Stimulated activated CD4-positive, alpha-beta T cell treated with anti-CD3 and anti-CD28 coated beads, Interleukin-1b, Interleukin-23, amount 100 ng/mL, for 1 hour (primary cell): ENCODE measurements at places on chromosomes 2 and 18.

- no peak for DNase-seq
Observed at GRCh38 chr2:64939332-64939917, 49.8 kb upstream of the SLC1A4 start.

- DNase-seq, result no peak
Observed at GRCh38 chr18:55588111-55588869, at the start of gene TCF4. TSS of gene TCF4 (minus strand) at chr18:55588192. CDS start at chr18:55587116, 1,076 bp downstream.

GRCh38 chr2:125169764-125170146 is 1144.7 kb downstream of the CNTNAP5 start:
- DNase-seq, result no peak

- no peak for DNase-seq
Observed at GRCh38 chr2:219969508-219969907, 342.1 kb downstream of the SLC4A3 start.

DNA sequence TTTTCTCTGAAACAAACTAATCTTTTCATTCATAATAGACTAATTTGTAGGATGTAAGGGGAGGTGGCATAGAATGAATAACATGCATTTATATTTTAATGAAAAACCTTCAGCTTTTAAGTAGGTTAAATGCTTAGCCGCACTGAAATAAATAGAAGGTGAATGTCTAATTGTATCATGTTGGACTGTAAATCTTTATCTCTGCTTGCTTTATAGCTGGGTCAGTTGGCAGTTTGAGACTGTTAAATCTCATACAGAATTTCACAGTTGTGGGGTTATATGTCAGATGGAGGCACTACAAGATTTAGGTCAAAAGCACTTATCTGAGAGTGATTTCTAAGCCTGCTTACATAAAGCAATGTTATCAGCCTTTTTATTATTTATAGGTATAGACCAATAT is 174.7 kb upstream of the SIX3 start:
- no peak for DNase-seq

DNA sequence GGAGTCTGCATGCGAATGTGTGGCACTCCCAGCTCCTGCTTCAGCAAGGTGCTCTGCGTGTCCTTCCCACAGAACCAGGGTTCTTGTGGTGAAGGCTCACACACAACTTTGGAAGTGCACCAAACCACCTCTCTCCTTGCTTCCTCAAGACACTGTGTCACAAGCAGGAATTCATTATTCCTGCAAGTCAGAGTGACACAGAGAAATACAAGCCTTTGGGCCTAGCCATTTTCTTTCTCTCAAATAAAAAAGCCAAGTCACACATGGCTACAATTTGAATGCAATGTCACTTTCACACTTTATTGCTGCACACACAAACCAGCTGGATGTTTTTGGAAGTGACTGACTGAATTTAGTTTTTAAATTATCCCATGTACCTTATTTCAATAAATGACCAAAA is 30.1 kb upstream of the THOC1 start:
- DNase-seq, result no peak

- DNase-seq, result no peak
Observed at GRCh38 chr2:29375843-29376242, 260.6 kb downstream of the CLIP4 start.

GRCh38 chr2:195985741-195986140 is 82.9 kb downstream of the DNAH7 start:
- DNase-seq, result no peak

DNA sequence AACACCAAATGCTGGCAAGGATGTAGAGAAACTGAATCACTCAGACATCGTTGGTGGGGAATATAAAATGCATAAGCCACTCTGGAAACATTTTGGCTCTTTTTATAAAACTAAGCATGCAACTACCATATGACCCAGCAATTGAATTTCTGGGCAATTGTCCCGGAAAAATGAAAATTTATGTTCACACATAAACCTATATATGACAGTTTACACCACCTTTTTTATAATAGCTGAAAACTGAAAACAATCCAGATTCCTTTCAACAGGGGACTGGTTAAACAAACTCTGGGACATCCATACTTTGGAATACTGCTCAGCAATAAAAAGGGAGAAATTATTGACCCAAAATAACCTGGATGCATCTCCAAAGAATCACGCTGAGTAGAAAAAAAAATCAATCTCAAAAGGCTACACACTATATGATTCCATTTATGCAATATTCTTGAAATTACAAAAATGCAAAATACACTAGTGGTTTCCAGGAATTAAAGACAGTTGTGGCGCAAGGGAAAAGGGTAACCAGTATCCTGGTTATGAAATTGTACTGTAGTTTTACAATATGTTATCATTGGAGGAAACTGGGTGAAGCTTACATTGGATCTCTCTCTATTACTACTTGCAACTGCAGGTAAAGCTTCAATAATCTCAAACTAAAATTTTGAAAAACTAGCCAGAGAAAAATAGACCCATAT is 130.2 kb upstream of the PID1 start:
- no peak for DNase-seq

DNA sequence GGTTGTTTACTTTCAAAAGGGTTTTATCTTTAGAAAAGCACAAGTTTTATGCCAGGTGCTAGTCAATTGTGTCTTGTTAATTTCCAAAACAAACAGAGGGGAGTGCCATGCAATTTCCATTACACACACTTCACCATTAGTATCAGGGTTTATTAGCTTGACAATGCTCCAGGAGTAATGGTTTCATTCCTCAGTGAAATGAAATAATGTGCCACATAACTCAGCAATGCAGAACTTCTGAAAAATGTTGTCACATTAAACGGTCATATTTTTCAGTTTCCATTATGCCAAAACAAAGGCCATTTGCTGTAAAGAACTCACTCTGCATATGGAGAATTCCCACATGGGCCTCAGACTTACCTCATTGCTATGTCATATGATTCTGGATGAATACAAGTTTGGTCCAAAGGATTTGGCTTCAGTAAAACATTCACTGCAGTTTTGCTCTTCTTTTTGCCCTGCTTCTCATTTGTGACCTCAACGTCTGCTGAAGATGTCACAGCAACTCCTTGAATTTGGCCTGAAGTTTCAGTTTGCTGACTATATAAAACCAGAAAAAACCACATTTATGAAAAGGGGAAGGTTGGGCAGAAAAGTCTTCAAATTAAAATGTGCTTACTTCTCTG is 198.2 kb downstream of the SRBD1 start:
- no peak for DNase-seq

DNA sequence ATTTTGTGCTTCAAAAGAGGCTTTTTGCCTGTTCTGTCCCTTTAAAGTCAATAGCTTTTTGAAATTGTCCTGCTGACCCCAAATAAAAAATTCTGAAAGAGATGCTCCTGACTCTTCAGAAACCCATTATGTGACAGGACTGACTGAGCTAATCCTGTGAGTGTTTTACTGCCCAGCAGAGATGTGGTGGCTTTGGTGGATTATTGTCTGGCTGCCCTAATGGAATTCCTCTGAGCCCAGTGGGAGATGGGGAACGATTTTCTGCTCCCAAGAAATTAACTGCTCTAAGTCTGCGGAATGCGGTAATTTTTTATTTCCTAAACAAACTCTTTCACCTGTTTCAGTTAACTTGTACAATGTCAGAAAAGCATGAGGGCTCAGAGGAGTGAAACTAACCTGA is 258.2 kb downstream of the IKZF2 start:
- no peak for DNase-seq

DNA sequence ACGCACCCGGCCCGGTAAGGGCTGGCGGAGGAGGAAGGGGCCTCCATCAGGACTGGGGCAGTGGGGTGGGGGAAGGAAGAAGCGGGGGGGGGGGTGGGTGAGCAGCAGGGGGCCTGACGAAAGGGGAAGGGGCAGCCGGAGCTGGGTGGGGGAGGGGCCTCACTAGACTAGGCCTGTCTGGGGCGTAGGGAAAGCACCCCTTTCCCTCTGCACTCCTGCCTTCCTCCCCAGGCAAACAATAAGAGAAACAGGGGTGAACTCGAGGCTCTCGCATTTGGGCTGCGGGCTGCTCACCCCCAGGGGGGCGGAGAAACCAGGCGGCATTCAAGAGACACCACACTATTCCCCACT is 82.7 kb upstream of the POMC start:
- DNase-seq, result no peak

GRCh38 chr2:16012626-16013358 is 72.4 kb downstream of the MYCN start:
- no peak for DNase-seq

- DNase-seq, result no peak
Observed at GRCh38 chr18:48519431-48520100, 19.3 kb upstream of the CTIF start.

DNA sequence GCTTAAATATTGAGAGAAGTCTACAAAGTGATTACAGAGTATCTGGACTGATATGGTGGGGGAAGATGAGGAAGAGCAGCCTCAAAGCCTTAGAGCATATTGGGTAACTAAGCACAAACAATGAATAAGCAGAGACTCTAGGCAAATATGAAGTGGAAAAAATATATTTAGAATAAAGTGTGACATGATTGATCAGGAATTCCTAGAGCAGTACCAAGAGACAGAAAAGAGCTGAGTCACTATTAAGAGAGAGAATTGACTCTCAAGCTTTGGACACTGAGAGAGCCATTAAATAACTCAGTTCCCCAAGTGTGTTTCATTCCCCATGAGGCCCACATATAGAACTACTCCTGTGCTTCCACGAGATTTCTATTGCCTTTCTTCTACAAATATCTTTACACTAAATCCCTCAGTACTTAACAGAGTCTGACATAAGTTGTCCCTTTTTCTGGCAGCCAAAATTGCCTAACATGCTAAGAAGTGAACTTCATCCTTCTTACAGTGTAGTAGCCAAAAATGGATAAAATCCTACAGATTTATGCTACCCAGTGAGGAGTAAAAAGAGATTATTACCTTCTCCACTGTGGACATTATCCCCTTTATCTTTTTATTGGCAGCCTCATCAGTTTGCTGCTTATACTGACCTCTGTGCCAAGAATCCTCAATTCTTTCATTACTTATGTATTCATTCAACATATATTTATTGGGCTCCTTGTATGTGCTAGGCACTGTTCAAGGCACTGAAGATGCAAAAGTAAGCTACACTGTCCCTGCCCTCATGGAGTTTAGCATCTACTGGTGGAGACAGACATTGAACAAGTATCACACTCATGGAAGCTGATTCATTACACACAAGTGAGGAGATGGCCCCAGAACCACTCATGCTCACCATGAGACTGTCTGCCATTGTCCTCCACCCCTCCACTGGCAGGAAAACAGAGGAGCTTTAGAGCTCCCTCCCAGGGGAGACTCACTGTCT is 45.4 kb downstream of the SLC40A1 start:
- DNase-seq, result no peak

- no peak for DNase-seq
Observed at GRCh38 chr2:71469403-71470398, 16.3 kb downstream of the DYSF start.

DNA sequence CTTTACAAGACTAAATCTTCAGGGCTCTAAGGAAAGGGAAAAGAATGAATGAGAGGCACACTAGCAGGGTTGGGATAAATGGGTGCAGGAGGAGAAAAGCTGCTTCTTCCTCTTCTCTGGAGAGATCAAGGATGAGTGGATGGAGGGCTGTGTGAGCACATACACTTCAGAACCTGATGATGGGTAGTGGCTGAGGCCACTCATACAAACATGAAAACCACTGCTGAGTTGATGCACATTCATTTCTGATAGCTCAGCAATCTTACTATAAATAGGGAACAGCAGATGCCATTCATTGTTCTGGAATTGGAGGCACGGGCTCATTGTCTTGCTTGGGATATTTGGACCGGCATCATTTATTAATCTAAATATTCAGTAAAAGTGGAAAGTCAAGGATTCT is 152.4 kb upstream of the KCTD1 start:
- DNase-seq, result no peak

- DNase-seq, result no peak
Observed at GRCh38 chr2:201517094-201517493, 65.6 kb downstream of the STRADB start.

GRCh38 chr2:153299809-153300208 is 178.8 kb downstream of the RPRM start:
- DNase-seq, result no peak

DNA sequence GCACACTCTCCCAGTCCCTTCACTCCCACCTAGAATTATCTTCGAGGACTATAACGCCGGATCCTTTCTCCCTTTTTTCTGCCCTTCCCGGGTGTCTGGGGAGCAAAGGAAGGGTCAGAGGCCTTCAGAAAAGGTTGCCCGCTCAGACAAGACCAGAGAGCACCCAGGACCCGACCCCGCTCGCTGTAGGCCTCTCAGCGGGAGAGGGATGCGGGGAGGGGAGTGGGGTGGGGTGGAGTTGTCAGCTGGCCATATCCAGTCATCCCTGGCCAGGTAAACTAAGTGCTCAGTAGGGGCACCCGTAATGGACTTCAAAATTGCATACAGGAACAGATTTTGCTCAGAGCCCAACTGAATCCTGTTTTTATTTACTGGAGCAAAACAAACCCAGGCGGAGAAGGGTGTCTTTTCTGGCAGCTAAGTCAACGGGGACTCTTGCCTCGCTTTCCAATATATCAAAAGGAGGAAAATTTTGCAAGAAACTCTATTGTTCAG is 65.0 kb downstream of the NOL4 start:
- DNase-seq, result no peak

GRCh38 chr2:72713857-72714256 is 112.0 kb downstream of the EXOC6B start:
- DNase-seq, result no peak

- DNase-seq, result no peak
Observed at GRCh38 chr2:173354073-173354581, 545 bp upstream of the CDCA7 start.

GRCh38 chr2:218615868-218616315 is 8.2 kb downstream of the PLCD4 start:
- no peak for DNase-seq

DNA sequence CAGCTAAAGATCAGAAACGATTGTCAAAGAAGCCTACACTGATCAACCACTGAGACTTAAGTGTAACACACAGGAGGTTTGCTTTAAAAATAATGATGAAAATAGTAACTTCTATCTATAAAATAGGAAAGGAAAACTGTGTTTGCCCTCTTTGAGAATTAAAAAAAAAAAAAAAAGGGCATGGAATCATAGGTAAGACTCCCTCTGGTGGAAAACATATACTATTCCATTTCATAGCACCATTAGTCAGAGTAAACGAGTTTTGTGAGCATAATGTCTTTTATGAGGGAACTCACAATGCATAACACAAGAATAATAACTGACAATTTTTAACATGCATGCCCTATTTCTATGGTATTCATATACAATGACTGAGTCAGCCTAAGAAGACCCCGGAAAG is 36.3 kb downstream of the SLC35F5 start:
- no peak for DNase-seq

DNA sequence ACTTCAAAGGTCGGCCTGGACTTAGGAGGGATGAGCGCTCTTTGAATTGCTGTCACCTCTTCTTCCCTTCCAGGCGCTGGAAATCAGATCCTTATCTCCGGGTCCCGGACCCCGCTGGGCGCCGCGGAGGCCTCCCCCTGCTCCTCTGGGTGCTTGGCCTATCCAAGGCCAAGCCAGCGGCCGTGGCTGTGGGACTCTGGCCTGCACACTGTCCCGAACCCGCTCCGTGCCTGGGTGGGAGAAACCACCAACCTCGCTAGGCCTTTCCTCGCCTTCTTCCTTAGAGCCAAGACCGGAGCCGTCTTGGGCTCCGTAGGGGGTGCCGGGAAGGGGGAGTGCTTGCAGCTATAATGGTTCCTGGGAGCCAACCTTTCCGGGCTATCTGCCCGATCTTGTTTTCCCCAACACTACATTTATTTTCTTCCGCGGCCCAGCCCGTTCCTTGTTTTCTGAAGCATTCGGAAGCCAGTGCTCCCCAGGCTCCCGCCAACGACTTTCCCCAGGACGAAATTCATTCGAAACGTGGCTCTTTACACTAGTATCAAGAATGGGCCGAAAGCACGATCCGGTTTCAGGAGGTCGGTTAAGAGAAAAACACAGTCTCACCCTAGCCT is 2.4 kb downstream of the OSR1 start:
- DNase-seq, result no peak

- no peak for DNase-seq
Observed at GRCh38 chr2:109316091-109316490, 187.1 kb downstream of the SH3RF3 start.
